ENCODE measurements at places on chromosomes 6 and 20.

DNA sequence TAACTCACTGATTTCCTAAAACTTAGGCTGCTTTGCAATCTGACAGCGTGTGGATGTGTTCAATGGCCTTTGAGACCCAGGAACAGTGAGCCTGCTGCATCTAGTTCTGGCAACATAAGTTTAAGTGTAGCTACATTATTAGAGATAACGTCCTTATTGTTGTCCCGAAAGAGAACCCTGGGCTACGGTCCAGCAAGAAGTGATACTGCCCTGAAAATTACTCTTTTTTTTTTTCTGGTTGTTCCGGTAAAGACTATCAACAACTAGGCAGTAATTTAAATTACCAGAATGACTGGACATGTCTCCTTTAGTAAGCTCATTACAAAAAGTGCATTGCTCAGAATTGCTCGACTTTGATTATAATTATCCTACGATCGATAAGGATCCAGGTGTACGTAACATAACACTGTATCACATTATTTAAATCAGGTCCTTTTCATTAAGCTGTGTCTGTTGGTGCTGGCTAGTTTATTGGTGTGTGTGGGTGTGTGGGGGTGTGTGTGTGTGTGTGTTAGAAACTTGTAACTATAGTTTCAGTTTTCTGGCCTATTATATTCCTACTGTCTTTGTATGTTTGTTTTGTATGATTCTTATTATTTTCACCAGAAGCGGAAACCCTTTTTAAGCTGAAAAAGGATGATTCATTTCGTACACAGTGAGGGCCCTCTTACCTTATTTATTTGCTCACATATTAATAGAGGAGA, 3.0 kb downstream of the TSHZ2 start:
- DNase-seq = peak; percentile 49

DNA sequence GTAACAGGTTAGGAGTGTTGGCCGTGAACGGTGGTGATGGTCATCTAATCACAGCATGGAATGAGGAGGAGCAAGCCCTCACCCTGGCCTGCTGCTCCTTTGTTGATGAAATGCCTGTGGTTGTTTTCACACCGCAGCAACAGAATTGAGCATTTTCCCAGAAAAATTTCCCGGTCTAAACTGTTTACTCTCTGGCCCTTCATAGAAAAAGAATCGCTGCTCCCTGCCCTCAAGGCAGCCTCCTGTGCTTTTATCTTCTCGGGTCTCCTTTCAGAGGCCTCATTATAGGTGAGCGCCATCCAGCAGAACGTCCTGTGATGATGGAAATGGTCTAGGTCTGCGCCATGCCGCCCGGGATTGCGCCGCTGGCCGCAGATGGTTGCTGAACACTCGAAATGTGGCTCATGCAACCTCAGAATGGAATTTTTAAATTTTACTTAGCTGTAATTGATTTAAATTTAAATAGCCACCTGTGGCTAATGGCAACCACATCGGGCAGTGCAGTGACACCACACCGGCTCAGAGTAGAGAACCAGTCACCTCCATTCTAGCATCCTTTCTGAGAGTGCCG, 30.2 kb downstream of the PHACTR3 start:
- no peak for DNase-seq

DNA sequence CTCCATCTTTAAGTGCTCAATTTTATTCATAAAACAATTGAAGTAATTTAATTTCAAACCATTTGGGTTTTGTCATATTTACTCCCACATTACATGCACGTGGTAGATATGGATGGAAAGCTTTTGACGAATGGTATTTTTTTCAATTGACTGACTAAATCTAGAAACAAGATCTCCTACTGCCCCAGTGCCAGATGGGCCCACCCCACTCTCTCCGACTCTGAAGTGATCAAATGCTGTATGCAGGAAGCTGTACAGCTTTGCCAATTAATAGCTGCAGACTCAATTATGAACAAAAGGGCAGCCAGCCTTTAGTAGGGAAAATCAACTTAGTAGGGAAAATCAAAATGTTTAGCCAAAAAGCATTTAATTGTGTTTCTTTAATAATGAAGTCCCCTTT, 46.2 kb downstream of the PACRG start:
- no peak for DNase-seq

DNA sequence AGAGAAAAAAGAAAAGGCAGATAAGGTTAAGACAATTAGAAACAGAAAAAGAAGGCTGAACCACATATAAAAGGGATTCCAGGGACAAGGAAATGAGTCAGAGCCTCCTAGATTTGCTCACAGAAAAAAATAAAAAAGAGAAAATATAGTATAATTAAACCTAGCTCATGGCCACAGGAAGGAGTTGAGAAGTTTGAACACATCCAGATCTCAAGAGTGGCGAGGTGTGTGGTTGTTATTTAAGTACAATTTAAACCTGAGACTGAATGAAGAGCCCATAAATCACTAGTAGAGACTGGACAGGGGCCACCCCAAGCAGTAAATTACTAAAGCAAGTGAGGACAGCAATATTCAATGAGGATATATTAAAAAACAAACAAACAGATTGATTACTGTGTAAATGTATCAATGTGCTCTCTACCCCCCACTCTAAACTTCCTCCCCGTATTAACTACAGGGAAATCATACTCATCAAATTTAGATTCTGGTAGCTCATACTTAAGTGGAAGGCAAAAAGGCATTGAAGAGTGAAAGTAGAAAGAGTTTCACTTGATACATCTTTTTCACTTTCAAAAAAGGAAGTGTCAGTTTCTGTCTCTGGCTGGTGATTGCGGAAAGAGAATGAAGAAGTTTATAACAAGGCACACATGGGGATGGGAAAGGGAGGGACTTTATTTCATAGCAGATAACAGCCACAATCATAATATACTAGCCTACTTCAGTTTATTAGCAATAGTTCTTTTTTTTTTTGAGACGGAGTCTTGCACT, 49.3 kb upstream of the SCAF8 start:
- no peak for DNase-seq

- no peak for DNase-seq
Measured at GRCh38 chr6:139134064-139134395, 850 bp upstream of the HECA start.

DNA sequence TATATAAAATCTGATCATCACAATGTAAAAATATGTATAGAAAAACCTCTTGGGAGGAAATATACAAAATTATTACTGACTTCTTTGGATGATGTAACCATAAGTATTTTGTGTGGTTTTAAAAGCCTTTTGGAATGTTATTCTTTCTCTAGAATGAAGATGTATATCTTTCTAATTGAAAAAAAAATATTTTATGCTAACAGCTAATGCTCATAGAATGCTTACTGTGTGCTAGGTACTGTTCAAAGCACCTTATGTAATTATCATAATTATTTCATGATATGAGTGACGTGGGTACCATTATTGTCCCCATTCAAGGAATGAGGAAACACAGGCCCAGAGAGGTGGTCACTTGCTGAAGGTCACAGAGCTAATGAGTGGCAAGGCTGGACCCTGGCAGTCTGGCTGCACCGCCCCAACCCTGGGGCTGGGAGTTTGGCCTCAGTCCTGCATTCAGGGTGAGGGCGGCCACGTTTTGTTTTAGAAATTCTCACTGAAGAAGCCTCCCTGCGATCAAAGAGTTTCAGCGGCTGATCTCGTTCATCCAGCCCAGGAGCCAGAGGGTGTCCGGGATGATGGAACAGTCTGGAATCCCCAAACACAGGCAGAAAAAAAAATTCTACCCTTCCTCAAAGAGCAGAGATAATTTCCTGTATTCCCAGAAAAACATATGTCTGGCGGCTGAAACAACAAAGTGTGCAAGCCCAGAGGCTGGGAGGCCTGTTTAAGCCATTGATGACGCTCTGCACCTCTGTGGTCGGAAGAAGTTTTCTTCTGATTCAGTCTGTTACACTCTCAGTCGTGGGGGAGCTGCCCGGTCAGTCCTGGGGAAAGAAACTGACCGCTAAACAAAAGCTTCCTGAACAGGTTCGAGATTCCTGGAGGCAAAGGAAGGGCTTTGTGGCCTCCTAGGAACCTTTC, 37.3 kb downstream of the TFEB start:
- no peak for DNase-seq

GRCh38 chr6:22240025-22240424, 56.8 kb downstream of the PRL start:
- no peak for DNase-seq
